ENCODE measurements at places on chromosomes 7 and 10.

- no peak for DNase-seq
Measured at GRCh38 chr10:24574161-24574560, 149.5 kb downstream of the ARHGAP21 start.

DNA sequence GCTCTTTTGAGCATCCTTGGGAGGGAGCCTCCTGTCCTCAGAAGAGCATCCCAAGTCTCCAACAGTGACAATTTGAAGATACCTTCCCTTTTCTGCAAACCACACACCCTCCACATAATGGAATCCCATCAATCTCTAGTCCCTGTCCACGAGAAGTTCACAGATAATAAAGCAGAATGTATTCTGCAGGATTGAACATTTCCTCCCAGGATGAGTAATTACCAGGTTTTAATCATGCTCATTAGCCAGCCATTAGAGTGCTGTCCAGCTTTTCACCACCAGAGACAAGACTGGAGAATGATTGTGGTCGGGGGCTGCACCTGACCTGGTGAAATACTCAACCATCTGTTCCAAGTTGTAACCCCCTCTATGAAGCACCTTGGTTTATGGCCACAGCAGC is 958.6 kb downstream of the KCNMA1 start:
- DNase-seq: no peak

DNA sequence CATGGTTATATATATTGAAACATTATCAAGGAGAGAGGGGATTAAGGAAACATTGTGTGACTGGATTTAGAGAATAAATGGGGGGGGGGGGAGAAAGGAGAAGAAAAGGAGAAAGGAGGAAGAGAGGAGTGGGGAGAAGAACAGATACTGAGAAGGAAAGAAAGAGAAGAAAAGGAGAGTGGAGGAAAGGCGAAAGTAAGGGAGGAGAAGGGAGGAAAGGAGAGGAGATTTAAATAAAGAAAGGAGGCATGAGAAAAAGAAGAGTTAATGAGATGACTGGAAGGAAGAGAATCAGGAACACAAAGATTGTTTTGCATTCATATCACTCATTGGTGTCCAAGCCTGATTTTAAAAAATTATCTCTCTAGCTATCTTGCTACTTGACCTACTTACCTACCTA is 16.1 kb upstream of the TSPAN12 start:
- no peak for DNase-seq

GRCh38 chr10:52459097-52459496 is 145.0 kb downstream of the DKK1 start:
- DNase-seq: no peak

GRCh38 chr10:3395041-3395440 is 222.5 kb upstream of the PITRM1 start:
- no peak for DNase-seq

- no peak for DNase-seq
Measured at GRCh38 chr10:2935647-2936386, 131.5 kb upstream of the PFKP start.
